ENCODE measurements at places on chromosomes 3 and 15. TPM values are rescaled to one million over a fixed set of nuclear protein-coding genes. Genes with fewer than 3 reads are reported as not detected.

LRRC15 gene
- not detected for total RNA-seq

GRCh38 chr3:74614107-74614967 is at the start of gene CNTN3:
CNTN3 (minus strand) TSS chr3:74614659; CDS start chr3:74521112, 93,547 bp downstream.
- H3K36me3 ChIP-seq, result no peaks in the 10 kb centered on the region
- no peak for DNase-seq
- no peak within 1 kb of the TSS for H3K27ac ChIP-seq
- no peaks in the 10 kb centered on the region for H3K4me1 ChIP-seq

CCRL2 gene
- 6.2 TPM for total RNA-seq

- no peak for DNase-seq
- no peaks in the 10 kb centered on the region for H3K36me3 ChIP-seq
- H3K4me3 ChIP-seq, result no peak overlapping the region
- no peak overlapping the region for H3K27ac ChIP-seq
- H3K27me3 ChIP-seq, result no peaks in the 10 kb centered on the region
- H3K4me1 ChIP-seq, result no peaks in the 10 kb centered on the region
Observed at GRCh38 chr3:86563400-86563970, 427.5 kb downstream of the VGLL3 start.

CASR gene
- total RNA-seq, result 0.15 TPM

- no peaks in the 10 kb centered on the region for H3K27me3 ChIP-seq
- no peak overlapping the region for H3K27ac ChIP-seq
- H3K4me1 ChIP-seq, result peaks cover 48% of the 10 kb centered on the region
Observed at GRCh38 chr15:45458746-45459403, 63.7 kb downstream of the SLC30A4 start.

SOX14 gene
- not detected for total RNA-seq

MYNN gene
- 15.6 TPM for total RNA-seq

BOC gene
- not detected for total RNA-seq

DNA sequence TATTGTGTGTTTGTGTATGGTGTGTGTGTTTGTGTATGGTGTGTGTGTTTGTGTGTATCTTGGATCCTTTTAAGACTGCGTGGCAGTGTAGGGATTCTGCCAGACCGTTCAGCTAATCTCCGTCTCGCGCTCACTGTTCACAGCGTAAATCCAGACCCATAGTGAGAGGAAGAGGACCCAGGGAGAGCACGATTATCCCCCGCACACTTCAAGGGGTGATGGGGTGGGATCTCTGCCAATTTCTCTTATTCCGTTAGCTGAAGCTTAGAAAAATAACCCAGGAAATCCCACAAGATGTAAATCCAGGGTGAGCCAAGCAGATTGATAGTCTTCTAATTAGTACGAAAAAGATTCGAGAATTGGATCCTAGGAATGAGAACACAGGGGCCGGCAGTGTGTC is 381.2 kb downstream of the GABRG3 start:
- no peak overlapping the region for H3K4me3 ChIP-seq
- no peaks in the 10 kb centered on the region for H3K36me3 ChIP-seq
- H3K27me3 ChIP-seq, result no peaks in the 10 kb centered on the region
- no peak for DNase-seq
- H3K27ac ChIP-seq, result no peak overlapping the region

- no peaks in the 10 kb centered on the region for H3K27me3 ChIP-seq
- no peak overlapping the region for H3K4me3 ChIP-seq
- no peak overlapping the region for H3K27ac ChIP-seq
- no peaks in the 10 kb centered on the region for H3K36me3 ChIP-seq
Observed at GRCh38 chr15:98854496-98854895, 153.1 kb downstream of the PGPEP1L start.

LRTM1 gene
- total RNA-seq, result not detected

DNA sequence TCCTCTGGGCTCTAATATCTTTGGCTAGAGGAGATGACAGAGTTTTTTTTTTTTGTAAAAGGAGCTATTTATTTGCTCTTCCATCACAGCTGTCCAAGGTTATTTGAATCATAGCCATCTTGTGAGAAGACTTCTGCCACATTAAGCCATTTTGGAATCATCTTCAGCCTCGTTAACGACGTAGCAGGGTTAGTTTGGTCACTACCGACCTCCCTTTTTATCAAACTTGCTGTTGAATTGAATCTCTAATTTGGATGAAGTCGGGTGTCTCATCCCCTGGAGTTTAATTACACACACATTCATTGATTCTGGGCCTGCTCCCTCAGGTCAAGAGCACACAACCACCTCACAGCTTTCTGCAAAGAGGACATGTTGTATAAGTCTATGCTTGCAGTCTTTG is 238.7 kb downstream of the CPNE4 start:
- H3K27me3 ChIP-seq, result peaks cover 7% of the 10 kb centered on the region
- no peak overlapping the region for H3K4me3 ChIP-seq
- H3K27ac ChIP-seq, result no peak overlapping the region

GRCh38 chr3:12879191-12879815 is 37.9 kb upstream of the RPL32 start:
- DNase-seq, result no peak
- no peak overlapping the region for H3K4me3 ChIP-seq
- no peak overlapping the region for H3K27ac ChIP-seq
- no peaks in the 10 kb centered on the region for H3K4me1 ChIP-seq
- peaks cover 27% of the 10 kb centered on the region for H3K27me3 ChIP-seq

DNA sequence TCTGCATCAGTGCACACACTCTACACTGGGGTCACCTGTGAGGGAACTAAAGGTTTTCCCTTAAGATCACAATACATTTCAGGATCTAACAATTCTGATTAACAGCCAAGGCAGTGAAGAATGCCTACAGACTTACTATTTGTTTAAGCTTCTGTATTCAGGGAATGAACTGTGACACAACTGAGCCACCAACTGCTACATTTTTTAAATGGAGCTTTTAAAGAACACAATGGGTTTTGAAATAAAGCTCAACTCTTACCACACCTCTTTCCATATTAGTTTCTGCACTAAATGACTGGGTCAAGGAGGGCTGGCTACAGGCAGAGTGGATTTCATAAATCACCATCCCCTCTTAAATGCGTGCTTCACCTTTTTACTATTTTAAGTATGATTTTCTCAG is 100.2 kb downstream of the TMCC1 start:
- no peak overlapping the region for H3K27ac ChIP-seq
- H3K4me1 ChIP-seq, result peaks cover 10% of the 10 kb centered on the region
- no peak for DNase-seq
- H3K4me3 ChIP-seq, result no peak overlapping the region
- no peaks in the 10 kb centered on the region for H3K36me3 ChIP-seq
- H3K27me3 ChIP-seq, result no peaks in the 10 kb centered on the region

DNA sequence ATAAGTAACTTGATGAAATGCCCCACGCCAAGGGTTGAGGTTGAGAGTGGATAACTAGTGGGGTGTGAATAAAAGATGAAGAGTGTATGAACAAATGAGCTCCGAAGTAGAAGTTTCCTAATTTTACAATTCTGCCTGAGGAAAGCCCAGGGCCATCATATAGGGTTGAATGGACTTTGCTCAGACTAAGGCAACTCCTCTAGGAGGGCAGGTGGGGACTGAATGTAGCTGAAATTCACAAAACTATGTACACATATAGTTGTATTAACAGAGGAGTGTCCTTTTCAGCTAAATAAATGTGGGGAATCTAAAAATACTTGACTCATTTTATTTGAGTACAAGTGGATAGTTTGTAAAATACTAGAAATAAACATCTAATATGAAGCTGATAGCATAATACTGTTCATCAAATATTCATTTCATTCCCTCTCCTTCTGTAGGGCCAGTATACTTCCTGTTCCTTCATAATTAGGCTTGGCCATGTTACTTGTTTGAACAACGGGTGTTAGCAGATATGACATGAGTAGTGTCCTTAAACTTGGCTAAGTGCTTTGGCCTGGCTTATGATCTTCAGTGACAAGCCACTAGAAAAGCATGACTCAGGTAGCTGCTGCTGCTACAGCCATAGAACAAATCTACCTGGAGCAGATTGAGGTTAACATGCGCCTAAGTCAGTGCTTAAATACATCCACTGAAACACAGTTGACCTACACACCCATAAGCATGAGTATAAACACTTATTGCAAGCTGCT is 26.5 kb downstream of the PLSCR1 start:
- H3K4me1 ChIP-seq, result peaks cover 10% of the 10 kb centered on the region
- DNase-seq, result no peak
- H3K4me3 ChIP-seq, result no peak overlapping the region
- H3K27me3 ChIP-seq, result no peaks in the 10 kb centered on the region
- peak overlapping the region; percentile 6 for H3K27ac ChIP-seq

DNA sequence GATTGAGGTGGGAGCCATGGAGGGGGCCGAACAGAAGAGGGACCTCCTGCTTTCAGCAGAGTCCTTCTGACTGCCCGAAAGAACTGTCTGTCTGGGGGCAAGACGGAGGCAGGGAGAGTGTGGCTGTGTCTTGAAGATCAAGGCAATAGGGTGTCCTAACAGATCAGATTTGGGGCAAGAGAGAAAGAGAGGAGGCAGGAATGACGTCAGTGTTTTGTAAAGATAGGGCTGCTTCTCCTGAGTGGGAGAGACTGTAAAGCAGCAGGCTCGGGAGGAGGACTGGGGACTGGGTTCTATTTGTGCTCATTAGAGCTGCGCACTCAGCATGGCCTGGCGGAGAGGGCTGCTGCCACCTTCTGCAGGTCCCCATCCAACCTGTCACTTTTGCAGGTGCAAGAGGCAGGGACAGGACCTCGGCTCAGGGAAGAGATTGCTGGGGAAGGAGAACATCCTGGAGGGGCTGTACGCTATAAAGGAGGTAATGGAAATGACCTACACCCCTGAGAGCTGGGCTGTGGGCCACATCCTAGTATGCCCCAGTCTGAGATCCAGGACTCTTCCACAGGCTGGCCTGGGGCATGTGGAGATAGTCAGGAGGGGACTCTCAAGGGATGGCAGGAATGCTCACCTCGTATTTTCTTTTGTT is 29.0 kb upstream of the FGD5 start:
- no peaks in the 10 kb centered on the region for H3K36me3 ChIP-seq
- DNase-seq, result no peak
- H3K4me3 ChIP-seq, result no peak overlapping the region
- H3K27ac ChIP-seq, result no peak overlapping the region
- peaks cover 2% of the 10 kb centered on the region for H3K4me1 ChIP-seq
- peaks cover 24% of the 10 kb centered on the region for H3K27me3 ChIP-seq

GRCh38 chr3:119120480-119120879 is 25.5 kb upstream of the TEX55 start:
- no peak overlapping the region for H3K27ac ChIP-seq
- peaks cover 8% of the 10 kb centered on the region for H3K27me3 ChIP-seq
- DNase-seq, result no peak

CACNA2D2 gene
- total RNA-seq, result 0.45 TPM

GPR62 gene
- total RNA-seq, result not detected

DNA sequence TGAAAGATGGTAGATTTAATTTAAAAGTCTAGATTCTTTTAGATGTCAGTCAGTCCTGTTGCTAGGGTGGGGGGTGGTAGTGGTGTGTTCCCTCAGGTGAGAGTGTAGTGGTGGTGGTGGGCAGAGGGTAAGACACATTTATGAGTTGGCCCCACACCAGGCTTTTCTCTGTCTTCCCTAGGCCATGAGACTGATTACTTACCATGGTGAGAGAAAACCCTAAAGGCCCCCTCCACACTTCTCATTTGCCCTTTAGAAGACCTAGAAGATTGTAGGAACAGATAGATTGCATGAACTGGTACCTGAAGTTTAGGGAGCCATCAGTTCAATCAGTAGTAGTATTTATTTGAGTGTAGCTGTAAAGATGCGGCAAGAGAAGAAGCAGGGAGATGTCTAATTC is 20.9 kb downstream of the FNDC3B start:
- DNase-seq, result no peak
- H3K27ac ChIP-seq, result no peak overlapping the region
- peaks cover 24% of the 10 kb centered on the region for H3K36me3 ChIP-seq
- H3K4me1 ChIP-seq, result peaks cover 34% of the 10 kb centered on the region
- H3K4me3 ChIP-seq, result no peak overlapping the region

DNA sequence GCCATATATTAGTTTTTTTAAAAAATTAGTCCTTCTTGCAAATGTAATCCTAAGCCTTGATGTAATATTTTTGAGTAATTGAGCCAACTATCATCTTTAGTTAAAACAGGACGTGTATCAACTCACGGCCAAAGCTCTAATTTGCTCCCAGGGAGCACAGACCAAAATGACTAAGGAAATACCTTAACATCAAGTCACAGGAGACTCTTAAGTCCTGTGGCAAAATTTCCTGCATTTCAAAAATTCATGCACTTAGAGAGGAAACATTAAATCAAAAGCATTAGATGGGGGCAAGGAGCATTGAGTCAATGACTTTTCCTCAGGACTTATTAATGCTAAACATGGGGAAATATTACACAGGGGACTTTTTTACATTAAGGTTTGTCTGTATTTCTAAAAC is 276.0 kb downstream of the MFSD1 start:
- DNase-seq, result no peak
- H3K36me3 ChIP-seq, result no peaks in the 10 kb centered on the region
- H3K27ac ChIP-seq, result no peak overlapping the region
- no peaks in the 10 kb centered on the region for H3K27me3 ChIP-seq
- no peaks in the 10 kb centered on the region for H3K4me1 ChIP-seq

SPINK8 gene
- total RNA-seq, result not detected

DNA sequence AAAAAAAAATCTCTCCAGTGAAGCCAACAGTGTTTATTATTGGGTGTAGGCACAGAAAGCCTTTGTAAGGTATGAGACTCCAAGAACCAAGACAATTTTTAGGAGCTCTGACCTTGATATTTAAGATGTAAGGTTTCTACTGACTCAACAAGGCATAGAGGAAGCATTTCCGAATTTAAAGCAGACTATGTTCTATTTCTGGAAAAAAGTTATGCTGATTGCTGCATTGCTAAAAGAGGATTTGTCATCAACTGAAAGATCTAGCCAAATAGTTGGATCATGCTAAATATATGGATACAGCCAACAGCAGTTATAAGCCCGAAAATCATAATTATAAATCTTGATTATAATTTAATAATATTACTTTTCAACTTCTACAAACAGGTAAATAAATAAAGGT is 53.3 kb upstream of the MELTF start:
- H3K27ac ChIP-seq, result no peak overlapping the region
- peaks cover 2% of the 10 kb centered on the region for H3K4me1 ChIP-seq
- no peaks in the 10 kb centered on the region for H3K27me3 ChIP-seq
- DNase-seq, result no peak

SPTSSB gene
- not detected for total RNA-seq

DPPA2 gene
- total RNA-seq, result not detected

DNA sequence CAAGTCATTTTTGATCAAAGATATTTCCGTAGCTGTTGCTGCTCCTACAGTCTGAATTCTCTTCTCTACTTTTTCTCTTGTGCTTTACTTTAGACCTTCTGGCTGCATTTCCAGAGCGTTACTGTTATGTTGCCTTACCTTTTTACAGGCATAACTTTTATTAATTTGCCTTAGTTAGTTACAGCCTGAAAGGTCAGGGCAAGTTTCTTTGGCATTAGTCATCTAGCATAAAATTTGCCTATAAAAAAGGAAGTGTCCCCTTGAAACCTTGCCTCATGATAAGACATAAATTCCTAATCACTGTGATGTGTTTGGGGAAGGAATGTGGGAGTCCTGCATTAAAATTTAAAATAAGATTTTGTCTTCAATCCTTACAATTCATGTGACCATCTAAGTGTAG is 618.5 kb downstream of the NR2F2 start:
- no peak overlapping the region for H3K4me3 ChIP-seq
- DNase-seq, result no peak
- no peak overlapping the region for H3K27ac ChIP-seq
- H3K4me1 ChIP-seq, result no peaks in the 10 kb centered on the region

ZNF502 gene
- total RNA-seq, result 0.86 TPM

ABI3BP gene
- total RNA-seq, result not detected

TRPC1 gene
- 3.0 TPM for total RNA-seq
